ENCODE measurements at places on chromosomes 3 and 15.

- no peak for DNase-seq
Observed at GRCh38 chr3:114644367-114644766, 350.5 kb downstream of the TIGIT start.

DNA sequence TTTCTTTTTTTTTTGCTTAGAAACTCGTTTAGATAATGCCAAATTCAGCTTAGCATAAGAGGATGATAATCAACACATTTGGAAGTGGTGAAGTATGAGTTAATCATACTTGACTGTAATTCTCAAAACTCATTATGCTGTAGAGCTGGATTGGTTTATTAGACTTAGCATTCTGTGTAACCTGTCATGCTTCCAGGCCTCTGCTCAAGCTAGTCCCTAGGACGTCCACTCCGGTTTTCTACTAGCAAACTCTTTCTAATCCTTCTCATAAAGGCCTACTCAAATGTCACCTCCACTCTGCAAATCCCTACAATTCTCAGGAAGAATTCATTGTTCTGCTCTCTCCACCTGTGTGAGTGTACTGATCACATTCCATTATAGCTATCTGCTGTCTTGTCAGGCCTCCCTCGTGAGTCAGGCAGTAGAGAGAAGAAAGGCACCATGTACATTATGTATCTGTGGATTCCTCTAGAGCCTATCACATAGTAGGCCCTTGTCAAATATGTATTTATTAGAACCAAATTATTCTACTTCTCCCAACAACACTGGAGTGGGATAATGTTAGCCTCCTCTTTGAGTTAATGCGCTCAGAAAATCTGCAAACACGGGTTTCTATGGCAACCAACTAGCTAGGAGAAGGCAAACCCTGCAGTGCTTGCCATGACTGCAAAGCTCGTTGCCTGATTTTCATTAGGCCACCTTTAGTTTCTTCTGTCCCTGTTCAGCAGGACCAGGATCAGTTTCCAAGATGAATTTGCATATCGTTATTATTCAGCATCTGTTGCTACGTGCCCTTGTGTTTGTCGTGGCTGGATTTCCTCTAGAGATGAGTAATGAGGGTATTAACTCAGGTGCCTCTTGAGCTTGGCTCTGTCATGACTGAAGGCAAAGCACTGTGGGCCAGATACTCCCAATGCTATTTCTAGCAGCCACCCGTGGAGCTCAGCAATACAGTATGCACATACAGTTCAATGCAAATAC is 30.7 kb downstream of the ATP13A5 start:
- DNase-seq = no peak

DNA sequence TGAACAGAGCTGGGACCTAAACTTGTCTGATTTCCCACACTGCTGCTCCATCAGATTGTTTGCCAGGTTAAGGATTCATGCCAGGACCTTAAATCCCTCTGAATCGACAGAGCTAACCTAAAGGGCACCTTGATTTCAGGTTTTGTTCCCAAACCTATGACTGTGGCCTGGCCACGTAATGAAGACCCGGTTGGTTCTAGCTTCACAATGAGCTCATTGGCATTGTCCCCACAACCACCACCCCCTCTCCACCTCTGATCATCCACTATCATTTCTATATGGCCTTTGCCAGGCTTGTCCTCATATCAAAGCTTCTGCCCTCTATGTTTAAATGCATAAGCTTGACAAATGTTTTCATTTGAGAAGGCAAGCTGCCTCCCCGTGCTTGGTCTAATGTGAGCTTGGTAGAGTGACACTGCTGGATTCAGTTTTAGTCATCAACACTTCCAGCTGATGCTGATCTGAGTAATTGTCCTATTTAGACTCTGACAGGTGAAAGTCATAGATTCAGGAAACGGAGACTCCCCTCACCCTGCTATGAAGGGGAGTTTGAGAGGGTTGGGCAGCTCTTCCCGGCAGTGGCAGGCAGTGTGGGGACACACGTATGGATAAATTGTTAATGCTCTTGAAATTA is 407.1 kb upstream of the CFAP20DC start:
- no peak for DNase-seq

DNA sequence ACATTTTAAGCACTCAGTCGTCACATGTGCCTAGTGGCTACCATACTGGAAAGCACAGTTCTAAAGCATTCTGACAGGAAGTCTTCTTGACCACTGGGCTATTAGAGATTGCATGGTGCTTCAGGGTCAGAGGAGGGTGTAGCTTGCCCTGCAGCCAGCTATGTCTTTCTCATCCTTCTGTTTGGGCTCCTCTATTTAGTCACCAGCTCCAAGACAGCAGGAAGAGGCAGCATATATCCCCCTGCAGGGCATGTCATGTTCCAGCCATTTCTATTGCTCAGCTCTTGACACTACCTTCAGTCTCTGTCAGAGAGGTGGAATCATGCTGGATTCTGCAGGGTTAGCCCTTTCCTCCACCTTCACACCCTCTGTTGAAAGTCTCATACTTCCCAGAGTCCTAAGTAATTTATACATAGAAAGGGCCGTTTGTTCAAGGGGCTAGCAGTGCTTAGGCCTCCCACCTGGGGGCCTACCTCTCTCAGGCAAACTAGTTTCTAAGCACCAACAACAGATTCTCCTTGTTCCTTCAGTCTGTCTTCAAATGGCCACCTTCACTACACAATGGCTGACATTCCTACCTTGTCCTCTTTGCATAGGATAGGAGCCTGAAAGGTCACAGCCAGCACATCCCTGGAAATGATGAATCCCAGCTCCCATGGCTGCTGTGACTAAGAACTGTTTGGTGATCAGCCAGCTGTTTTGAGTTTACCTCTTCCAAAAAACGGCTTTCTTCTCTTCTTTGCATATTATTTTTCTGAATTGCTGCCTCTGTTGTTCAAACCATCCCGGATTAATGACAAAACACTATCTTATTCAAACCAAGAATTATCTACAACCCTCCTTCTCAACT is 115.7 kb upstream of the BFSP2 start:
- DNase-seq = no peak

DNA sequence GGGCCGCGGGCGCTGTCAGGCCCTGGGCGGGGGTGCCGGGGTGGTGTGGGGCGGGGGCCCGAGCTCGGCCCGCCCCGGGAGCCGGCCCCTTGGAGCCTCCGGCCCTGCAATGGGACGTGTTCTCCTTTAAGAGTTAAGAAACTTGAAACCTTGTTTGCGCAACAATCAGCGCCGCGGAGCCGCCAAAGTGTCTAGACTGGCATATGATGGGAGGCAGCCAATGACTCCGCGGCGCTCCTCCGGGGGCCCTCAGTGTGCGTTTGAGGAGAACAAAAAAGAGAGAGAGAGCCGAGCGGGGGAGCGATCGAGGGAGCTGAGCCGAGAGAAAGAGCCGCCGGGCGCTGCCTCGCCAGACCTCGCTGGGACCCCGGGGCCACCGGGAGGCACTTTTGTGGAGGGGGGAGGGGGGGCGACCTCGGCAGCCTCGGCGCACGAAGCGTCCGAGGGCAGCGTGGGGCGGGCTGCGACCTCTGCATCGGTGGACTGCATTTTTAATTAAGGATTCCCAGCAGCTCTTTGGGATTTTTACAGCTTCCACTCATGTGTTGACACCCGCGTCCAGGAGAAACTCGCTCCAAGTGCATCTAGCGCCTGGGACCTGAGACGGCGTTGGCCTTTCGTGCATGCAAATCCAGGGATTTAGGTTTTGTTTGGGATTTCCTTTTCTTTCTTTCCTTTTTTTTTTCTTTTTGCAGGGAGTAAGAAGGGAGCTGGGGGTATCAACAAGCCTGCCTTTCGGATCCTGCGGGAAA is at the start of gene SMAD6:
Gene SMAD6 (plus strand): TSS at position 202 of the 752 bp plus-strand sequence. CDS start 1,023 bp downstream, outside the sequence.
- DNase-seq = peak; percentile 96

DNA sequence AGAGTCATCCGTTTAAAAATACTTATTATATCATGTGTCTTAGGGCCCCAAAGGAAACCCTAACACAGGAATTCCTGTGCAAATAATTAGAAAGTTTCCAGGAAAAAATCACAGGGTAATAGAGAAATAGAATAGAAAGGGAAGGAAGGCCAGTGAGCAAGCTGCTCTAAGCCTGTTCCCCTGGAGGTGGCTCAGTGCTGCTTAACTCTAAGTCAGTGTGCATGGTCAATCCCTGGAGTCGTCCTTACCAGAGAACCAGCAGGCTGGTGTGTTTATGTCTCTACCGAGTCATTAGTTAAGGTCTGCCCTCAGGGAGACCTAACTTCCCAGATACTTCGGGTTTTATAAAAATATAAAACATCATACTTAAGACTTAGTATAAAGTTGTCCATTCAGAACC is 21.0 kb upstream of the MCF2L2 start:
- no peak for DNase-seq

Measured in right hindlimb (tissue), 1 donor.